Nephron progenitor cell (in vitro differentiated cells): ENCODE measurements at places on chromosomes 4 and X.

GRCh38 chr4:127586922-127587571 lies 45.7 kb upstream of the INTU start:
- no peaks in the 10 kb centered on the region for H3K36me3 ChIP-seq
- no peak overlapping the region for H3K4me3 ChIP-seq
- H3K4me1 ChIP-seq: no peaks in the 10 kb centered on the region
- peak overlapping the region; percentile 22 for H3K27ac ChIP-seq
- peak; percentile 25 for DNase-seq

- no peaks in the 10 kb centered on the region for H3K4me1 ChIP-seq
- H3K27ac ChIP-seq: no peak overlapping the region
- peaks cover 6% of the 10 kb centered on the region for H3K27me3 ChIP-seq
- no peak overlapping the region for H3K4me3 ChIP-seq
- H3K36me3 ChIP-seq: no peaks in the 10 kb centered on the region
- no peak for DNase-seq
Observed at GRCh38 chr4:63085091-63085490, 1324.2 kb downstream of the TECRL start.

GRCh38 chrX:150047818-150048217 lies 109.5 kb upstream of the EOLA2 start:
- H3K27ac ChIP-seq: no peak overlapping the region
- no peak overlapping the region for H3K4me3 ChIP-seq
- H3K27me3 ChIP-seq: no peaks in the 10 kb centered on the region
- no peaks in the 10 kb centered on the region for H3K4me1 ChIP-seq
- peaks cover 5% of the 10 kb centered on the region for H3K36me3 ChIP-seq

- no peaks in the 10 kb centered on the region for H3K27me3 ChIP-seq
- no peak for DNase-seq
- H3K4me1 ChIP-seq: no peaks in the 10 kb centered on the region
- no peak overlapping the region for H3K4me3 ChIP-seq
- no peaks in the 10 kb centered on the region for H3K36me3 ChIP-seq
Observed at GRCh38 chr4:127450276-127450675, 182.5 kb upstream of the INTU start.

GRCh38 chr4:82268826-82269193 lies 105.0 kb downstream of the HNRNPD start:
- no peak for DNase-seq
- no peak overlapping the region for H3K27ac ChIP-seq
- no peak overlapping the region for H3K4me3 ChIP-seq
- peaks cover 12% of the 10 kb centered on the region for H3K4me1 ChIP-seq
- no peaks in the 10 kb centered on the region for H3K36me3 ChIP-seq

DNA sequence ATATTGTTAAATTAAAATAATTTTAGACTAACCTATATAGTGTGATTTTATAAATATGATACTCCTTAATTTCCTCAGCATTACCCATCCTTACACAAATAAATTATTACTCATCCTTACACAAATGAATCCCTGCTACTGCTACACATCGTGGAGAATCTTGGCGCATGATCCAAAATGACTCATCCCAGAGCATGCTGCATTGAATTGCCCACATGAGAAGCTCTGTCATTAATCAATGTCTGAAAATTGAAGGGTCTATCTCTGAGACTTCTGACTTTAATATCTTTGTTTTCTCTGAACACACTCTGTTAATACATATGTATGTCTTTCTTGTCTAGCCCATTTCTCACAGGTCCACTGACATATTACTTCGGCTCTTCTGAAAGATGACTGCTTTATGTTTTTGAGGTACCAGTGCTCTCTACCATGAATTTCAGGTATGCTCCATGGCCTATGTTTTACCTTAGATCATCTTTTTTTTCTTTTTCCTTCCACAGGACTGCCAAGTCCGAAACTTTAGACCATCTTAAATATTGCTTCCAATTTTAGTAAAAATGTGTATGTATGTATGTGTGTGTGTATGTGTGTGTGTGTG lies 15.7 kb upstream of the DUSP21 start:
- no peak overlapping the region for H3K4me3 ChIP-seq
- H3K36me3 ChIP-seq: no peaks in the 10 kb centered on the region
- no peak overlapping the region for H3K27ac ChIP-seq

DNA sequence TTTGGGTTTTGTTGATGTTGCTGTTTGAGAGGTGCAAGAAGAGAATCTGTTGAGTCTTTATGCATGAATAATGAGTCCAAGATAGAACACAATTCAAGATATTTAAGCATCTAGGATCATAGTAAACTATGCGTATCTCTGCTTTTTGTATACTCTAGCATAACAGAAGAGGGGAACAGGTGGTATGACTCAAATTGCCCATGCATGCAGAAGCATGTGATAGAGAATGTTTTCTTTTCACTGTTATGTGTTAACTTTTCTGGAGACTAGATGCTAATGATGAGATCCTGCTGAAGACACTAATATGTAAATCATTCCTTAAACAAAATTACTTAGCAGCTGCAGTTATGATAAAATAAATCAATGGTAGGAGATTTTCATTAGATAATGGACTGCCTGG lies 165.3 kb upstream of the FTHL17 start:
- peaks cover 4% of the 10 kb centered on the region for H3K4me1 ChIP-seq
- DNase-seq: no peak
- H3K4me3 ChIP-seq: no peak overlapping the region

- peaks cover 19% of the 10 kb centered on the region for H3K27me3 ChIP-seq
- peak overlapping the region; percentile 54 for H3K27ac ChIP-seq
- DNase-seq: no peak
- no peak overlapping the region for H3K4me3 ChIP-seq
Observed at GRCh38 chrX:40508560-40508959, 72.2 kb upstream of the ATP6AP2 start.

GRCh38 chrX:10098270-10098713 lies 58.5 kb upstream of the CLCN4 start:
- H3K27ac ChIP-seq: peak overlapping the region; percentile 42
- H3K36me3 ChIP-seq: peaks cover 86% of the 10 kb centered on the region
- H3K4me1 ChIP-seq: no peaks in the 10 kb centered on the region
- H3K27me3 ChIP-seq: no peaks in the 10 kb centered on the region
- H3K4me3 ChIP-seq: no peak overlapping the region
